ENCODE measurements at places on chromosomes 4 and X. TPM values are rescaled to one million over a fixed set of nuclear protein-coding genes. Genes with fewer than 3 reads are reported as not detected.

Gene GRIA2
- 5.9 TPM for polyA plus RNA-seq

Gene LAGE3
- 11.3 TPM for polyA plus RNA-seq

Gene NPFFR2
- polyA plus RNA-seq, result 0.29 TPM

Gene NPNT
- polyA plus RNA-seq, result 151 TPM

Gene AFAP1
- polyA plus RNA-seq, result 32.5 TPM

Gene STPG2
- not detected for polyA plus RNA-seq

Gene DCLK2
- polyA plus RNA-seq, result 6.9 TPM

Gene LANCL3
- 0.40 TPM for polyA plus RNA-seq

Gene DUSP21
- polyA plus RNA-seq, result not detected

Gene GAGE12C
- not detected for polyA plus RNA-seq

Gene CFI
- polyA plus RNA-seq, result 6.5 TPM

Gene MAP3K15
- 0.68 TPM for polyA plus RNA-seq

Gene KLHL5
- 15.4 TPM for polyA plus RNA-seq

Gene RNF128
- polyA plus RNA-seq, result not detected

Gene LARP1B
- polyA plus RNA-seq, result 23.3 TPM

Gene CNGA1
- 0.94 TPM for polyA plus RNA-seq

Gene NKRF
- polyA plus RNA-seq, result 7.1 TPM

Gene IGFBP7
- 102 TPM for polyA plus RNA-seq

Gene ENOPH1
- polyA plus RNA-seq, result 25.6 TPM

Gene ARHGEF38
- 0.86 TPM for polyA plus RNA-seq

Gene TRIM61
- 2.7 TPM for polyA plus RNA-seq

Gene RBM10
- polyA plus RNA-seq, result 31.9 TPM

Gene MAMLD1
- 16.0 TPM for polyA plus RNA-seq

Gene ARSD
- polyA plus RNA-seq, result 12.3 TPM

Gene SH3BGRL
- polyA plus RNA-seq, result 62.2 TPM

Gene ADH7
- polyA plus RNA-seq, result not detected

Gene ADH4
- 0.24 TPM for polyA plus RNA-seq

Gene FGG
- not detected for polyA plus RNA-seq

Gene FUNDC1
- 12.9 TPM for polyA plus RNA-seq

Gene TMEM31
- 0.99 TPM for polyA plus RNA-seq

Gene TXLNG
- polyA plus RNA-seq, result 9.7 TPM

Gene BBS7
- polyA plus RNA-seq, result 12.8 TPM

Gene GLRB
- 4.9 TPM for polyA plus RNA-seq

Gene CSTF2
- polyA plus RNA-seq, result 10.0 TPM

Gene TREX2
- 0.20 TPM for polyA plus RNA-seq

Gene GAGE12H
- polyA plus RNA-seq, result not detected

Gene TAF7L
- polyA plus RNA-seq, result 0.25 TPM

Gene C4orf54
- 111 TPM for polyA plus RNA-seq

Gene RNF175
- 0.15 TPM for polyA plus RNA-seq

Gene ENPEP
- polyA plus RNA-seq, result 20.4 TPM

Gene MGST2
- polyA plus RNA-seq, result 49.1 TPM

Gene TFE3
- 21.6 TPM for polyA plus RNA-seq

Gene LEF1
- polyA plus RNA-seq, result 6.7 TPM

Gene MID2
- 8.3 TPM for polyA plus RNA-seq

Gene SSX1
- not detected for polyA plus RNA-seq

Gene SULT1E1
- 23.6 TPM for polyA plus RNA-seq

Gene OTUD4
- 80.3 TPM for polyA plus RNA-seq

Gene FGFRL1
- polyA plus RNA-seq, result 295 TPM

Gene CCNQ
- polyA plus RNA-seq, result 15.6 TPM

Gene HTR2C
- not detected for polyA plus RNA-seq

Gene CA5B
- 4.5 TPM for polyA plus RNA-seq

Gene HSFX4
- 0.61 TPM for polyA plus RNA-seq

Gene GPR34
- 5.7 TPM for polyA plus RNA-seq

Gene SMR3B
- not detected for polyA plus RNA-seq

Gene VSIG4
- 12.1 TPM for polyA plus RNA-seq

Measured in forelimb muscle (tissue), 1 donor.